ENCODE measurements at places on chromosomes 6 and 20. TPM values are rescaled to one million over a fixed set of nuclear protein-coding genes. Genes with fewer than 3 reads are reported as not detected.

GRCh38 chr6:11058406-11058805, 14.3 kb upstream of the ELOVL2 start:
- DNase-seq: no peak

TRIM10 gene
- 0.49 TPM for polyA plus RNA-seq

FAM83B gene
- 9.3 TPM for polyA plus RNA-seq

DNA sequence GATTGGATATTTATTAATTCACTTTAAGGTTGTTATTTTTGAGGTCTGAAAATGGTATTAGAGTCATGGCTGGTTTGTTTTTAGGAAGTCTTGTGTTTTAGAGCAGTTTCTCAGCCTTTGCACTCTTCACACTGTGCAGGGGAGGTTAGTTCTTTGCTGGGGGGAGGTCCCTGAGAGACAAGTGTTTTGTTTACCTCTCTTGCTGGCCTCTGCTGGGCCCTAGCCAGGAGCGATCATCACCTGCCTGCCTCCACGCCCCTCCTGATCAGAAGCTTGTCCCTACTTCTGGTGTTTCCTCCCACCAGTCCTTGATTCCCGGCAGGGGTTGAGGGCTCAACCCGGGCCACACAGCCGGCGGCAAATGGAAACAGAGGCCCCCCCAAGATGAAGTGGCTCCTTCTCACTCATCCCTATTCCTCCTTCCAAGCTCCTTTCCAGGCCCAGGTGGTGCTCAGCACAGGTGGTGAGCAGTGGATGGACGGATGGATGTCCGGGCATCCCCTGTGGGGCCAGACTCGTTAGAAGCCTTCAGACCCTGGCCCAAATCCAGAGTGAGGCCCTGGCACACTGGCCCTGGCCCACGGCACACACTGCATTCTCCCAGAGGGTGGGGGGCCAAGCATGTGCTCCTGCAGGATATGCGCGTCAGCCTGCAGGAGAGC, 51.3 kb downstream of the GRM4 start:
- DNase-seq: no peak

- DNase-seq: no peak
Measured at GRCh38 chr20:47665221-47665991, 119.9 kb downstream of the SULF2 start.

- DNase-seq: no peak
Measured at GRCh38 chr6:168387911-168388310, 53.1 kb upstream of the SMOC2 start.

GRCh38 chr20:44291754-44292153, 19.2 kb downstream of the FITM2 start:
- no peak for DNase-seq

Measured in left renal pelvis (tissue), 4 donors.